ENCODE measurements at places on chromosomes 1 and 21. TPM values are rescaled to one million over a fixed set of nuclear protein-coding genes. Genes with fewer than 3 reads are reported as not detected.

DNA sequence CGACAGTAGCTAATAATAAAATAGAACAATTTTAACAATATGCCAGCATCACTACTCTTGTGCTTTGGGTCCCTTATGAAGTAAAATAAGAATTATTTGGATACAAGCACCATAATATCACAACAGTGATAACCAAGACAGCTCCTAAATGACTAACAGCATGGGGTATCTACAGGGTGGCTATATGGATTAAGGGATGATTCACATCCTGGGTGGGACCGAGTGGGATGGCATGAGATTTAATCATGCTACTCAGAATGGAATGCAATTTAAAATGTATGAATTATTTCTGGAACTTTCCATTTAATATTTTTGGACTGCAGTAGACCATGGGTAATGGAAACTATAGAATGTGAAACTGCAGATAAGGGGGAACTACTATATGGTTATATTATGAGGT is 28.1 kb upstream of the B3GALNT2 start:
- H3K27ac ChIP-seq = no peak overlapping the region
- H3K36me3 ChIP-seq = no peaks in the 10 kb centered on the region
- DNase-seq = no peak
- H3K27me3 ChIP-seq = peaks cover 3% of the 10 kb centered on the region
- peaks cover 2% of the 10 kb centered on the region for H3K4me1 ChIP-seq

DNA sequence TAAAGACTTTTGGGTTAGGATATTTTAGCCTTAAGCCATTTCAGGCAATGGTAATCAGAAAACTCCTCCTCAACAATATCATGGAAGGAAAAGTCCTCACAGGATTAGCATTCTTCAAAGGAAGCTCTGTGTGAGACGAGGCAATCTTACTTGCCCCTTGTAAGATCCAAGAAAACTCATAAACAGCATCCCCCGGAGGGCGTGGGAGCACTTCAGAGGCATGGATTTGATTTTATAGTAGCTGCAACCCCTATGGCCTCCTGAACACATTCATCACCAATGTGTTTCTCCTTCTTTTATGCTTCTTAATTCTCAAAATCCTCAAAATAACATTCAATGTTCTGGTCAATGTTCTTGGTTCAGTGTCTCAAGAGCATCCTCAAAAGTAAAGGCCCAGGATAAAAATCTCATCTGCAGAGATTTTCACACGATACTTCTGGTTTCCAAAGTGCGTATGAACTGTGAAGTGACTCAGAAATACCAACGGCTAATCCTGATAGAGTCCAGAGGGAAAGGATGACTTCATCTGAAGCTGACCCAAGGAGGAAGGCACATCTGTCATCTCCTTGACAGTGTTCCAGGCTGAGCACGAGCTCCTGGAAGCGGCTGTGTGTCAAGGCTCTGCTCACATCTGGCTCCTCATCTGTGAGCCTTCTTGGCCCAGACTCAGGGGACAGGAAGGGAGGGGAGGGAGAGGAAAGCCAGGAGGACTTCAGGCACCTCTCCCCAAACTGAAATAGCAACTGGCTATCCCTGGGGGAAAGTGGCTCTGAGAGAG is 49.3 kb upstream of the PSEN2 start:
- H3K27me3 ChIP-seq = no peaks in the 10 kb centered on the region
- H3K36me3 ChIP-seq = no peaks in the 10 kb centered on the region
- H3K27ac ChIP-seq = no peak overlapping the region

DNA sequence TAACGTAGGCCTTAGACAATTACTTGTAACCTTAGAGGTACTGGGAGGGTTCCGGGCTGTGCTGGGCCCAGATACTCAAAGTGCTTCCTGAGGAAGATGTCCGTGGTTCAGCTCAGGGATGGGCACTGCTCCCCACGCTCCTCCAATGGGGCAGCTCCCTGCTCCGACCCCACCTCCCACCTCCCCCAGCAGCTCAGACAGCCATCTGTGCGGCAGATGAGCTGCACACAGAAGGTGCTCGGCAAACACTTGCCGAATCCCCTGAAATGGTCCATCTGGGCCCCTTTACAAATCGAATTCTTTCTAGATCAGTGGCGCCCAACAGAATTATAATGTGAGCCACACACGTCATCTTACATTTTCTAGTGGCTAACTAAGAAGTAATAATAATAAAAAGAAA is 242.4 kb upstream of the RAB4A start:
- no peak for DNase-seq
- no peaks in the 10 kb centered on the region for H3K36me3 ChIP-seq
- H3K4me3 ChIP-seq = no peak overlapping the region
- no peaks in the 10 kb centered on the region for H3K27me3 ChIP-seq

- H3K36me3 ChIP-seq = no peaks in the 10 kb centered on the region
- DNase-seq = no peak
- H3K4me1 ChIP-seq = no peaks in the 10 kb centered on the region
- no peak overlapping the region for H3K27ac ChIP-seq
- no peaks in the 10 kb centered on the region for H3K27me3 ChIP-seq
- H3K4me3 ChIP-seq = no peak overlapping the region
Measured at GRCh38 chr1:184768467-184768866, 13.8 kb upstream of the EDEM3 start.

GRCh38 chr1:232533328-232533727 is 96.6 kb downstream of the SIPA1L2 start:
- no peak overlapping the region for H3K4me3 ChIP-seq
- no peaks in the 10 kb centered on the region for H3K27me3 ChIP-seq
- no peak overlapping the region for H3K27ac ChIP-seq
- peaks cover 9% of the 10 kb centered on the region for H3K4me1 ChIP-seq

GRCh38 chr1:6128276-6129081 is 51.6 kb downstream of the CHD5 start:
- peaks cover 1% of the 10 kb centered on the region for H3K27me3 ChIP-seq
- H3K36me3 ChIP-seq = no peaks in the 10 kb centered on the region
- H3K27ac ChIP-seq = no peak overlapping the region
- no peak overlapping the region for H3K4me3 ChIP-seq
- H3K4me1 ChIP-seq = peaks cover 9% of the 10 kb centered on the region
- DNase-seq = no peak

DNA sequence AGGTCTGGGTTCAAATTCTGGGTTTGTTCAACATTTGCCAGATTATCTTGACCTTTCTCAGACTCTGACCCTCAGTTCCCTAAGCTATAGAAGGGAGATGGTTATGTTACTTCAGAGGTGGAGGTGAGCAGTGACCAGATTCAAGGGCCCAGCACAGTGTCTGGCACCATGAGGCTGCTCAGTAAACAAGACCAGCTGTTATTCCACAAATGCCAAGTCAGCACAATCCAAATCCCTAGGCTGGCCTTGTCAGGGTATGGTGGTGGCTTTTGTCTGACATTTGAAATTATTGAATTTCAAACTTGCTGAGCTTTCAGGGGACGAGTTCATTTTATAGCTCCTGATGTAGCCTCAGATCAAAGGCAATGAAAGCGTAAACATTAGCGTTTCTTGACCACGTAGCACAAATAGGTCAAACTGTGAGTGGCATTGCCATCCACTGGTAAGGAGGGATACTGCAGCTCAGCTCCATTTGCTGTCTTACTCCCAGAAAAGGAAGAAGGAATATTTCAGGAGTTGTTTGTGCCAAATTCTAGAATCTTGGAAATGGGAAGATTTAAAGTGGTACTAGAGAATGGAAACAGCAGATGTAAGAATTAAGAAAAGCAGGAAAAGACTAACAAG is 94.3 kb upstream of the EDN2 start:
- no peak for DNase-seq
- H3K4me3 ChIP-seq = no peak overlapping the region
- H3K27me3 ChIP-seq = no peaks in the 10 kb centered on the region
- H3K27ac ChIP-seq = no peak overlapping the region
- H3K36me3 ChIP-seq = peaks cover 44% of the 10 kb centered on the region

- H3K4me3 ChIP-seq = peak overlapping the region; percentile 54
- H3K27me3 ChIP-seq = no peaks in the 10 kb centered on the region
- no peaks in the 10 kb centered on the region for H3K36me3 ChIP-seq
- H3K4me1 ChIP-seq = peaks cover 44% of the 10 kb centered on the region
Measured at GRCh38 chr21:26067836-26068594, 102.6 kb downstream of the APP start.

DNA sequence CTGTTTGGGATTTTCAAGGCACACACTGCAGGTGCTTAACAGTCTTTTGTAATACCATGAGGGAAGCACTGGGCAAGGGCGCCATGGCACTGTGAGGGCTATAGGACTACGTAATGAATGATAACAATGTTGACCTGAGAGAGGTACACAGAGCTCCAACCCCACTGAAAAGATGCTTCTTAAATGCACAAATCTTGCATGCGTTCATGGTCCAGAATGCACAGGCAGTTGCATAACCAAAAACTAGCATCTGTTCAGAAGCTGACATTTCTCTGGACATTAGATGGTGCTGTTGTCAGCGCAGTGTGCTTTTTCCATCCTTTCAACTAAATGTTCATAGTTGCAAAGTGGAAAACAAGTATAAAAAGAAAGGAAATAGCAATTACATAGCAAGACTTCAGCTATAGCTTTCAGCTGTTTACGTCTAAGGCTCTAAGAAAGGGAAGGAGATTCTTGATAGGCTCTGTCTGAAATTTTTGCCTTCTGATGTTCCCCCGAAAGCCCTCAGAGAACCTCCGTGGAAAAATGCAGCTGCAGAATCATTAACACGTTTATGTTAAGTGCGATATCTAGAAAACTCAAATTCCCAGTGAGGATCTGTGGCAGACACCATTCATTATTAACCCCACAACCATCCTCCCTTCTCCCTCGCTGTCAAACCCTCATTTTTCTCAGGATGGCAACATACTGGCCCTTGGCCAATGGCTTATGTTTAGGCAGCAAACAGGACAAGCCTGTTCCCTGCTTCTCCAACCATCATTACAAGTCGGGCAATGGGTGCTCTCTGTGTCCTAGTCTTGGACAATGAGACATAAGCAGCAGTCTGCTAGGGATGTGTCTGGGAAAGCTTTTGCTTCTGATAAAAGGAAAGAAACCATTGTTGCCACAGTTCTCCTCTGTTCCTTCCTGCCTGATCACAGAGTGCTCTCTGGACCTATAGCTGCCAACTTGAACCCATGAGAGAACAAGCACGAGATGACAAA is 8.2 kb upstream of the TARBP1 start:
- H3K4me3 ChIP-seq = no peak overlapping the region
- peaks cover 14% of the 10 kb centered on the region for H3K27me3 ChIP-seq
- peak; percentile 50 for DNase-seq
- no peaks in the 10 kb centered on the region for H3K36me3 ChIP-seq
- H3K4me1 ChIP-seq = peaks cover 33% of the 10 kb centered on the region

DNA sequence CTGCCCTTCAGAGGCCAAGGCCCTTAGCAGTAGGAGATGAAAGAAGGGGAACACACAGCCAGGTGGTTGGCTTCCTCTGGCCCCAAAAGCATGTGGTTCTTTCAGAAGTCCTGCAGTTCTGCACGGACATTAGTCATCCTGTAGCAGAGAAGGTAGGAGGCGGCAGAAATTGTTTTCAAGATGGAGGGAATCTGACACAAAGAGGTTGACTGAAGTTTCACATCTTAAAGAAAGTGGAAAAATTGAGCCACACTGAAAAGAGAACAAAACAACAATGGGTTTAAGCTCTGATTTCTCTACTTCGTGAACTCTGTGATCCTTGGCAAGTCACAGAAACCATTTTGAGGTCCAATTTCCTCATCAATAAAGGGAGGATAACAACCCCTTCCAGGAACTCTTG is 125.3 kb upstream of the DNAH14 start:
- H3K27ac ChIP-seq = peak overlapping the region; percentile 21
- H3K36me3 ChIP-seq = no peaks in the 10 kb centered on the region
- peaks cover 21% of the 10 kb centered on the region for H3K4me1 ChIP-seq
- no peak overlapping the region for H3K4me3 ChIP-seq

DNA sequence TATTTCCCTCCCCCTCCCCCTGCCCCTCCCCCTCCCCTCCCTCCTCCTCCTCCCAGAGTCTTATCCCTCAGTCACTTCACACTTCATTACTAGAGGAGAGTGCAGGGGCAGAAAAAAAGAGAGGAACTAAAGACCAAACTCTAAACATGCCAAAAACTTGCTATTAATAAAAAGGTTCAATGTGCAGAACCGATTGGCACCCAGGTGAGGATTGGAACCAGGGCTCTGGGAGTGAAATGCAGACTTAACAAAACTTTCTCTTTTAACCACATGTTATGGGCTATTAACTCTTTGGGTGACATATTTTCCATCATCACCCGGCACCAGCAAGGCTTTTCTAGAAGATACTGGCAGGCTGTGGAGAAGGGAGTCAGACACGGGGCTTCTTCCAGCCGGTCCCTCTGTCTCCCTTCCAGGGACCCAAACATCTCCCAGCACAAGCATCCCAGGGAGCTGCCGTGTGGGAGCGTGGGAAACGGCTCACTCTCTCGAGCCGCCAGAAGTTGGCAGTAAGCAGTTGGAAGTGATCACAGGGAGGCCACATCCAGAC is 13.6 kb downstream of the NID1 start:
- no peaks in the 10 kb centered on the region for H3K36me3 ChIP-seq
- H3K4me3 ChIP-seq = no peak overlapping the region
- H3K4me1 ChIP-seq = no peaks in the 10 kb centered on the region
- H3K27me3 ChIP-seq = peaks cover 19% of the 10 kb centered on the region

DNA sequence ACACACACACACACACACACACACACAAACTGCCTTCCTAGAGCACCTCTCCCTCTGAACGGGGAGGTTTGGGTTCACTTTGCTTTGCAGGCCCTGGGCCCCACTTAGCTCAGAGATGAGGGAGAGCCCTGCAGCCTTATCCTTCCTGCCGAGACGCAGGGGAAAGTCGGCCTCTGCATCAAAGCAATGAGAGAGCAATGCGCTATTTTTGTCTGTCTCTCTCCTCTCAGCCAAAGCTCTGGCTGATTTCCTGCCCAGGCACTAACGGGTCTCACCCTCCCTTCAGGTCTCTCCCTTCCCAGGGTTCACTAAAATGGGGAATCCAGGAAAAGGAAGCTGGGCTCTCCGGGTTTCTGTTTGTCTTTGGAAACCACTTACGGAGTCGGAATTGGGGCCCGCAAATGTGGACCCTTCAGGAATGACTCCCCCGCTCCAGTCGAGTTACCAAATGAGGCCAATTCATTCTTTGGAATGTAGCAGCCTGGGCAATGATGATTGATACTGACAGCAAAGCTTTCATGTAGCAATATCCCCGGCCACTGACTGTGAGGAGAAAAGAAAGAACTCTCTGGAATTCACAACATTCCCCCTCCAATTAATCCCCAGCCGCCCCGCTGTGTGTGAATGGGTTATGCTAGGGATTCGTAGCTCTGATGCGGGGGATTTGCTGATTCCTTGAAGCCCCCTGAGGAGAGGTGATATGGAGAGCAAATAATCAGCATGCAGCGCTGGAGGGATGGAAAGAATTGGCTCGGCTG is 61.5 kb upstream of the WLS start:
- H3K4me3 ChIP-seq = no peak overlapping the region
- H3K36me3 ChIP-seq = no peaks in the 10 kb centered on the region
- H3K27me3 ChIP-seq = no peaks in the 10 kb centered on the region

DNA sequence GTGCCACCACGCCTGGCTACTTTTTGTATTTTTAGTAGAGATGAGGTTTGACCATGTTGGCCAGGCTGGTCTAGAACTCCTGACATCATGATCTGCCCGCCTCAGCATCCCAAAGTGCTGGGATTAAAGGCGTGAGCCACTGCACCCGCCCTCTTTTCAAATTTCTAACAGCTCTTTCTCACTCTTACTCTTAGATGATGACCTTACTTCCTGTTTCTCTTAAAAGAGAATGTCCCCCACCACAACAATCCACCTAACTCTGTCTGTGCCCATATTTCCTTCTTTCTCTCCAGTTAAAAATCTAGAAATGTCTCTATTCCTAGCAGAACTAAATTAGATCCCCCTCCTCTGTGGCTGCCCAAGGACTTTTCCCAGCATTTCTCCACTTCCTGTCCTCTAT is 46.6 kb upstream of the RGS2 start:
- no peak overlapping the region for H3K4me3 ChIP-seq
- peaks cover 4% of the 10 kb centered on the region for H3K27me3 ChIP-seq
- H3K27ac ChIP-seq = no peak overlapping the region
- DNase-seq = no peak

Gene FCRL3
- total RNA-seq = 6.4 TPM

Gene HES2
- 0.29 TPM for total RNA-seq

Gene PAQR6
- 4.7 TPM for total RNA-seq

Gene BACE2
- total RNA-seq = 1.1 TPM

Gene TRIM63
- 0.18 TPM for total RNA-seq

Gene CATSPERE
- 0.58 TPM for total RNA-seq

Gene F13B
- total RNA-seq = not detected

Data from activated CD8-positive, alpha-beta T cell treated with anti-CD3 and anti-CD28 coated beads for 36 hours (primary cell).